DMS79 treated with DMSO at 0.1 percent for 48 hours (cell line): ENCODE measurements at places on chromosomes 7 and 10.

- DNase-seq, result no peak
Observed at GRCh38 chr10:70935125-70935625, 46.8 kb upstream of the PCBD1 start.

DNA sequence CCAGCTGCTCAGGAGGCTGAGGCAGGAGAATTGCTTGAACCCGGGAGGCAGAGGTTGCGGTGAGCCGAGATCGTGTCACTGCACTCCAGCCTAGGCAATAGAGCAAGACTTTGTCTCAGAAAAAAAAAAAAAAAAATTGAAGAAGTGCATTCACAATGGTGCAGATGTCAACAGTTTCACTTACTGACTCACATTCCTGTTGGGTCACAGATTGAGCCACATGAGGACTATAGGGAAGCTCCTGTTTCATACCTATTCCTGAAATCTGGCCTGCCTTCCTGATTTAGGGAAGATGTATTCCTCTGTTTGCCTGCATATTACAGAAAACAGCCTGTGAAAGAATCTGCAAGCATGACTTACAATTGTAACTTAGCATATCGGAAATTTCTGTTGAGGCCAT, 78.2 kb downstream of the AKR1C4 start:
- no peak for DNase-seq

- DNase-seq, result no peak
Observed at GRCh38 chr10:76922666-76923065, 714.9 kb downstream of the KCNMA1 start.

DNA sequence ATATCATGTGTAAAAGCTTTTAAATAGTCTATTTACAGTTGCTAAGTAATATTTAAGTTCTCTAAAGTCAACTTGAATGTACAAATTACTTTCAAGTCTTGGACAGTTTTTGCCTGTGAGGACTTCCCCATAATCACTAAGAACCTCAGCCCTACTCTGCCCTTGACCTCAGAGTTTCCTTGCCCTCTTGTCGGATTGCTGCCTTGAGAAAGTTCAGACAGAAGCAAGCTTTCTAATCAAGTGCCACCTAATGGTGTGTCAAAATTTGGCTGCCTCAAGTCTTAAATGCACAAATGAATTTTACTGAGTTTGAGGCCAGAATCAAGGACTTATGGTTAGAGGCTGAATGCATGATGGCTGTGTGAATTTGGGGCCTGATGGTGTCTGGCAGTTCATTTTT, 88.3 kb upstream of the KAT6B start:
- no peak for DNase-seq
